ENCODE measurements at places on chromosomes 4 and X. TPM values are rescaled to one million over a fixed set of nuclear protein-coding genes. Genes with fewer than 3 reads are reported as not detected.

DNA sequence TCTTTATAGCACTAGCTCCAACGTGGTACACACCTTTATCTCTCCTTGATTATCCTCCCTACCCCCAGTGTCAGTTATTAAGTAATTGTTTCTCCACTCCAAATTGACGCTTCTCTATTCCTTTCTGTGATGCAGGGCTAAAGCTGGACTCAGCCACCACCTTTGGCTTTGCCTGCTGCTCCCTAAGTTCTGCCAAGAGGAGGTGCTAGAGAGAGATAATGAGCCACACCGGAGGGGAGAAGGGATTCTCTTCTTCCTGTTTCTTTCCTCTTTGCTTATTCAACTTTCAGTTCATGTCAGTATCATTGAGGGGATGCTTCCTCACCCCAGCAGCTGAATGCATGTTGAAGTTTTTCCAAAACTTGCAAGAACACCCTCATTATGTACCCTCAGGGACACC, 176.5 kb downstream of the GBA3 start:
- DNase-seq = no peak

DNA sequence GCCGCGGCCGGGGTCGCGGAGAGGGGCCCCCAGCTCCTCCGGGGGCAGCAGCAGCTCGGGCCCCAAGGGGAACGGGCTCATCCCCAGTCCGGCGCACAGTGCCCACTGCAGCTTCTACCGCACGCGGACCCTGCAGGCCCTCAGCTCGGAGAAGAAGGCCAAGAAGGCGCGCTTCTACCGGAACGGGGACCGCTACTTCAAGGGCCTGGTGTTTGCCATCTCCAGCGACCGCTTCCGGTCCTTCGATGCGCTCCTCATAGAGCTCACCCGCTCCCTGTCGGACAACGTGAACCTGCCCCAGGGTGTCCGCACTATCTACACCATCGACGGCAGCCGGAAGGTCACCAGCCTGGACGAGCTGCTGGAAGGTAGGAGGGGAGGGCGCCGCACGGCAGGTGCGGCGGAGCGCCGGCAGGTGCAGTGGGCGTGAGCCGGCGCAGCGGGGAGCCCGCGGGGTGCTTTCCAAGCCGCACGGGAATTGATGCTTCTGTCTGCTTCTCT, 886 bp downstream of the DCLK2 start:
- DNase-seq = no peak

DNA sequence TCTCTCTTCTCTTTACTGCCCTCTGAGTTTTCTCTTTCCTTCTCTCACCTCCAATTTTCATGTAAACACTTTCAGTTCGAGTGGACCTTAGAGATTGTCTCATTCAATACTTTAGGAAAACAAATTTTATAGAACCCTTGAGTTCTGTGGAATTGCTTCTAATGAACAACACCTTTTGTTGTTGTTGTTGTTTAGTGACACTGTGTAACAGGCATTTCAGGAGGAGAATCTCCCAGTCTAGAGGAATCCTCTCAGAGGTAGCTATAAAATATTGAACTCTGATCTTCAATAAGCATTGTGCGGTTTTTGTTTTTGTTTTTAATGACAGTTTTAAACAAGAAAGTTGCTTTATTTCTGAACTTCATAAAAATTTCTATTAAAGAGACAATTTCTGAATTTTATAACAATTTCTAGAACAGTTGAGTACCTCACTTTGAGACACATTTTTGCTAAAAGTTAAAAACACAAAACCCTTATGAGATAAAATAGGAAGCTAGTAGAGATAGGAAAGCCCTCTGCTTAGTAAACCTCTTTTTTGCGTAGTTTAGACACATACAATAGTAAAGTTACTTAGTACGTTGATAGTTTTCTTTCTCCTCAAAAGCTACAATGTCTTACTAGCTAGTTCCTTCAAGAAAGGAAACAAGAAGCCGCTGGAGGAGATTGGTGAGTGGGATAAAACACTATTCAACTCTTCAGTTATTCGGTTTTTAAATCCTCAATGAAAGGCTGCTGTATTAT, 38.8 kb downstream of the CLCN3 start:
- DNase-seq = no peak

DNA sequence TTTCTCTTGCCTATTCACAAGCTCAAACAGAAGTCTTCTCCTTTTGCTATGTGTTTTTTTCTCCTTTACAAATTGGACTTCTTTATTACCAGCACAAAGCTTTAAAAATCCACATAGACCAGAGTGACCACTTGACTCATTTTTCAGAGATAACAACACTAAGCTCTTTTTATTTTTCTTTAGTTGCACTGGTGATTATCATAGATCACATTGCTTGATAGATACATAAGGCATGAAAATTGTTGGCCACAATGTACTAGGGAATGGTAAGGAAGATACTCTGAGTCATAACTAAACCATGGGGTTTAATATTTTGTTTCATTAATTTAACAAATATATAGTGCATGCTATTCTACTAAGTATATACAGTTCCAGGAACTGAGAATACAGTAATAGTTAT, 159.0 kb downstream of the GASK1B start:
- DNase-seq = no peak

- peak; percentile 76 for DNase-seq
These were observed 30.2 kb downstream of the ASB5 start for GRCh38 chr4:176238826-176239225.

- peak; percentile 66 for DNase-seq
These were observed at the start of gene ARHGEF38 for GRCh38 chr4:105551965-105552746. Gene ARHGEF38, plus strand, starts transcription at chr4:105552620. Its CDS starts 146 bp downstream, at chr4:105552766.

- no peak for DNase-seq
These were observed 8.6 kb downstream of the GPM6B start for GRCh38 chrX:13808293-13808692.

DNA sequence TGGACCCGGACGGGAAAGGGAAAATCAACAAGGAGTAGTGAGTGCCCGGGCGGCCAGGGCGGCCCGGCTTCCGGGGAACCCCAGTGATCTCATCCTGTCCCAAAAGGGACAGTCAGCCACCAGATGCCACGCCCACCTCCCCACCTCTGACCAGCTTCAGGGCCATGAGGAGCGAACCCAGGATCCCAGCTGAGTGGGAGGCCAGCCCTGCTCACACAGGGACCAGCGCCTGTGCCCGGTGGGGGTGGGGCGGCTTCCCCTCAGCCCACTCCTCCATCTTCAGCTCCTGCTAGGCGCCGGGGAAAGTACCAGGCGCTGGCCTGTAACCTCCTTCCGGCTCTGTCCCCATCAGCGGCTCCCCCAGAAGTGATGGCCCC, 6.2 kb downstream of the MYL5 start:
- DNase-seq = peak; percentile 13

DNA sequence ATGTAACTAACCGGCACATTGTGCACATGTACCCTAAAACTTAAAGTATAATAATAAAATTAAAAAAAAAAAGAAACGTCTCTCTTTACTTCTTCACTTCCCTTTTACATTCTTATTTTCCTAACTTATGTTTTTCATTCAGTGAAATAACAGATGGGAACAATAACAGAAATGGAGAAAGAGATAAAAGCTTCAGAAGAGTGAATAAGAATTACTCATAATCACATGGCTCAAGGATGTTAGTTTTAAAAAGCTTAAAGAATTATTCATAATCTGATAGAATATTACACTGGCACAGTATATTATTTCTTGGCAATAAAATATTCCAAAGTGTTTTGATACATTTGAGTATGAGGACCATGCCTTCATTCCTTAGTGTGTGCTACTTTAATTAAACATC, 175.6 kb downstream of the COL25A1 start:
- no peak for DNase-seq

GRCh38 chrX:108642273-108642628, 94.1 kb downstream of the IRS4 start:
- DNase-seq = no peak

DNA sequence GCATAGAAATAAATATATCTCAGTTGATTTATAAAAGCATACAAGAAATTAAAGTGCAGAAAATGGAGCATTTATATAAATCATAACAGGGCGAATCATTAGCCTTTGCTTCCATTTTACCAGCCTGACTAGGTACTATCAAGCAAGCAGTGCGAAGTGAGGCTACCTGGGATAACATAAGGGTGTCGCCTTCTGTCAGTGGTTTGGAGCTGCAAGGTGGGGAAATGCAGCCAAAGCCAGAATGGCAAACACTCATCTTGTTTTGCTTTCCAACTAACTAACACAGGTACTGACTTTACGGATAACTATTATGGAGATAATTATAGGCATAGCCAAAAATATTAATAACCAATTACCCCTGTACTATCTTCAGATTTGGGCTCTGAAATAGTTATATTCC, 1459.8 kb downstream of the RAPGEF2 start:
- no peak for DNase-seq

Gene SLIT2
- 0.79 TPM for total RNA-seq

Gene RHOXF1
- total RNA-seq = not detected
